ENCODE measurements at places on chromosomes 7 and 10. TPM values are rescaled to one million over a fixed set of nuclear protein-coding genes. Genes with fewer than 3 reads are reported as not detected.

GRCh38 chr7:132367004-132367403 lies 209.3 kb downstream of the PLXNA4 start:
- no peak overlapping the region for H3K27ac ChIP-seq
- no peaks in the 10 kb centered on the region for H3K36me3 ChIP-seq
- no peaks in the 10 kb centered on the region for H3K27me3 ChIP-seq
- no peaks in the 10 kb centered on the region for H3K4me1 ChIP-seq

GRCh38 chr7:158611541-158611940 lies 23.9 kb upstream of the PTPRN2 start:
- DNase-seq: no peak
- H3K27me3 ChIP-seq: no peaks in the 10 kb centered on the region
- H3K27ac ChIP-seq: no peak overlapping the region
- no peaks in the 10 kb centered on the region for H3K36me3 ChIP-seq
- no peaks in the 10 kb centered on the region for H3K4me1 ChIP-seq

GRCh38 chr10:45249978-45250693 lies 65.3 kb downstream of the OR13A1 start:
- H3K27ac ChIP-seq: no peak overlapping the region
- no peaks in the 10 kb centered on the region for H3K4me1 ChIP-seq
- no peaks in the 10 kb centered on the region for H3K36me3 ChIP-seq
- H3K4me3 ChIP-seq: no peak overlapping the region
- no peaks in the 10 kb centered on the region for H3K27me3 ChIP-seq

- no peak overlapping the region for H3K27ac ChIP-seq
- H3K27me3 ChIP-seq: peaks cover 5% of the 10 kb centered on the region
Observed at GRCh38 chr10:91137822-91138221, 82.6 kb upstream of the PCGF5 start.

MSRB2 gene
- total RNA-seq: 4.3 TPM

CFAP69 gene
- 0.53 TPM for total RNA-seq

NDUFB8 gene
- 246 TPM for total RNA-seq

AZGP1 gene
- not detected for total RNA-seq
